ENCODE measurements at places on chromosomes 1 and 21.

- no peak for DNase-seq
These were observed 24.2 kb upstream of the EYA3 start for GRCh38 chr1:28112388-28113241.

GRCh38 chr1:2320760-2321667 lies 70.3 kb downstream of the MORN1 start:
- no peak for DNase-seq

DNA sequence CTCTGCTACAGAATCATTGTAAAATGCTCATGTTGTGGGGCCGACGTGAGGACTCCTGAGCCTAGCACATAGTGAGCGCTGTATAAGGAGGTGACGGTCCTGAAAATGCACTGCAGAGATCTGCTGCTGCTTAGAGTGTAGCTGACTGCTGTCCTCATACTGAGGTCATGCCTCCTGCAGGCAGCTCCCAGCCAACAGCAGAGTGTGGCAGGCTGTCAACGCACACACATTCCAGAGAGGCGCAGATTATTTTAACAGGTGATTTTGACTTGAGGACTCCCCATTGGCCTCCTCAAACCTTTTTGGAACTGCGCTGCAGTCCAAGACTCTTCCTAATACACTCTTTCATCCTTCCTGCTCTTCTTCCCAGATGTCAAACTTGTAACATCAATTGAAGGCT lies 119.8 kb upstream of the KCNJ6 start:
- no peak for DNase-seq

GRCh38 chr1:41882486-41882885 lies 36.2 kb downstream of the HIVEP3 start:
- no peak for DNase-seq

DNA sequence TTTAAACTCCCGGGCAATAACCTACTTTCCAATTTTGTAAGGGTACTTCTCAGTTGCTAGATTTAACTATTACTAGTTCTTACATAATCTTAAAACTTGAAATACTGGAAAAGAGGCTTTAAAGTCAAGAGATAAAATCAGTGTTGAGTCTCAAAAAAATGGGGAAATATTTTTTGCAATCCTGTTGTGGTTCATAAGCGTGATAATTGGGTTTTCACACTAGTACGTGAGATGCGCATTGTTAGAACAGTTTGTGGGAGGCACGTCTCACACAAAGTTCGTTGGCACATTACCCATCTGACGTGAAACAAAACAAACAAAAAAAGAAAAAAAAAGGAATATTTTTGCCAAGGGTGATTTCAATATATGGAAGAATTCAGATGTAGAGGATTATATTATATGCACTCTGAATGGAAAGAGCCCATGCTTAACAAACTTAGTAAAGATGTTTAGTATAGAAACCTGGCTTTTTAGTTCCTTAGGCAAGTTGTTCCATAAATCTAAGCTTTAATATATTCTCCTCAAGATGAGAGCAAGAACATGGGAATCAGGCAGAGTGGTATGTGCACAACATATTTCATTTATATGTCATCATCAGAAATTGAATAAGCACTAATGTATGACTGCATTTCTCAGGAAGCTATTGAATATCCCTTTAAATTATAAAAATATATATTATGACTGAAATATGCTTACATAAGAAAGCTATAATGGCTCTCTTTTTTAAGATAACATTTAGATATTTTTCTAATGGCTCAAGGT lies 73.9 kb upstream of the TNFSF4 start:
- no peak for DNase-seq
